ENCODE measurements at places on chromosomes 16 and 17. TPM values are rescaled to one million over a fixed set of nuclear protein-coding genes. Genes with fewer than 3 reads are reported as not detected.

The C17orf78 gene
- polyA plus RNA-seq, result not detected

The TBC1D3C gene
- not detected for polyA plus RNA-seq

The LONP2 gene
- 47.5 TPM for polyA plus RNA-seq

DNA sequence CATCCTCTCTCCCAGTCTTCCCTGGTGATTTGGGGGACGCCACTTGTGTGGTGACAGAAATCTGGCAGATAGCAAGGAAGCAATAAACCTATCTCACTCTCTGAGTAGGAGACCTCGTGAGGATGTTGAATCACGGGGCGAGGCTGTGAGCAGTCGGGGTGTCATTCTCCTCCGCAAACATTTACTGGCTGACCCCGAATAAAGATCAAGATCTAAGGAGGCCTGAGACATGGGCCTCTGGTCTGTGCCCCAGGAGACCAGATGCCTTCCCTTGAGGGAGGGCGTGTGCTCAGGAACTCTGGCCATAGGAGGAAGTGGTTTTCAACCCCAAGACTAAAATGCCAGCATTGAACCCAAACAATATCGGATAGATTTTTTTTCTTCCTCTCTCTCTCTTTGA is 53.1 kb downstream of the FOXL1 start:
- no peak for DNase-seq

DNA sequence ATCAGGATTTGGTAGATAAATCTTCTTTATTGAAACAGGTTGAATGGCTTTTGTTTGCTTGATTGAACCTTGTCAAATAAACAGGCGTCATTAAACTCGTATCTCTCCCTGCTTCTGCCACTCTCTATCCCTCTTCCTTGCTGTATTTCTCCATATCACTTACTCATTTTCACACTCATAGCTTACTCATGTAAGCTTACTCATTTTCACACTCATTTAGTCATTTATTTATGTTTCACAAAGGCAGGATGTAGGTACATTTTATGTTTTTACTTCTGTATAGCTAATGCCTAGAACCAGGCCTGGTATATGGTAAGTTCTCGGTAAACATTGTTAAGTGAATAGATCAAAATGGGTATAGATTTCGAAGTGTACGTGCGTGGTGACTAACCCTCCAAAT is 450.0 kb downstream of the PMP22 start:
- DNase-seq, result no peak

DNA sequence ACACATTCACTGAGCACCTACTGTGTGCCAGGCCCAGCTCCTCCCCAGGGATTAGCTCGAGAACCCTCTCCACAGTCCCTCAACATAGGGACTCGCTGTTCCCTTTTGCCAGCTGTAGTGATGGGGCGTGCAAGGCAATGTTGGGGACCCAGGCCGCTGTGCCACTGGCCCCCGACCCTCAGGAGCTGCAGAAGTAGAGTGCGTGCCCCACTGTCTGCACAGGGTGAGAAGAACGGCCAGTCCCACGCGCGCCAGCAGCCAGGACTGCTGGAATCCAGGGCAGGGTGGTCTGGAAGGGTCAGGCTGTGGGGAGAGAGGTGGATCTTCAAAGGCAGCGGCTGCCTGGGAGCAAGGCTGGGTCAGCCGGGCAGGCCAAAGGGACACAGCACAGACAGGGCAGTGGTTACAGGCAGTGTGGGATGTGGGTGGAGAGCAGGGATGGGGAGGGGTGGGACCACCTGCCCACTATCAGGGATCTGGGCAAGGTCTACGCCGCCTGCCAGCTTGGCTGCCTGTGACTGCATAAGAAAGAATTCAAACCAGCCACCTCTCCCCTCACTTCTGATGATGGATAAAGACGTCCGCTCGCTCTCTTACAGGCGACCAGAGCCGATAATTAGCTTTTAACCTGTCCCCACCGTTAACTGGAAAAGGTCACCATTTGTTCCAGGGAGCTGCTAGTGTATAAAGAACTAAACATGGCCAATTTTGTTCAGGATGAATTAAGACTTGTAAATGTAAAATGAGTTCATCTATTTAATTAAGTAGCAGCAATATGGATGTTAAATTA is 86.7 kb upstream of the GSE1 start:
- DNase-seq, result no peak

GRCh38 chr17:36813357-36813756 is 123.9 kb upstream of the LHX1 start:
- no peak for DNase-seq

DNA sequence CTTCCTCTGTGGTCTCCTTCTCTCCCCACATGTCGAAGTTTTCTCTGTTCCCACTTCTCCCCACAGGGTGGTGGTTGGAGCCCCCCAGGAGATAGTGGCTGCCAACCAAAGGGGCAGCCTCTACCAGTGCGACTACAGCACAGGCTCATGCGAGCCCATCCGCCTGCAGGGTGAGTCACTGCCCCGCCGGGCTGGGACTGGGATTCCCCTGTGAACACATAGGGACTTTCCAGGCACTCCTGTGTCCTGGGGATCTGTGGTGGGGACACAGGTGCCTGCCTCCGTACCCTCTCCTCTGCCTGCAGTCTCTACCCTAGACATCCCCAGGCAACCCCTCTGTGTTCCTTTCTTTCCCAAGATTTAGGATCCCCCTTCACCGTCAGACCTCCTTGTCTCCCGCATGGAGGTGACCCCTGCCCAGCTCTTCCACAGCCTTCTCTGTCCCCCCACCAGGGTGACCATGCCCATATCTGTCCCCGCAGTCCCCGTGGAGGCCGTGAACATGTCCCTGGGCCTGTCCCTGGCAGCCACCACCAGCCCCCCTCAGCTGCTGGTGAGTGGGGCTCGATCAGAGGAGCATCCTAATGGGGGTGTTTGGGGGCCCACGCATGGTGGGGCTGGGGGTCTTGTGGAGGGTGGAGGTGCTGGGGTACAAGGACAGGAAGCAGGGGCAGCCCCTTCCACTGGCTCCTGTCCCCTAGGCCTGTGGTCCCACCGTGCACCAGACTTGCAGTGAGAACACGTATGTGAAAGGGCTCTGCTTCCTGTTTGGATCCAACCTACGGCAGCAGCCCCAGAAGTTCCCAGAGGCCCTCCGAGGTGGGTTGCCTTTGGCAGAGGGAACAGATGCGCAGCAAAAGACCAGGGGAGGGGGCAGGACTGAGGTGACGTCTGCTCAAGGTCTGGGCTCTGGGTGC is 5.8 kb downstream of the ITGAM start:
- DNase-seq, result no peak
